ENCODE measurements at places on chromosomes 6 and 20. TPM values are rescaled to one million over a fixed set of nuclear protein-coding genes. Genes with fewer than 3 reads are reported as not detected.

DNA sequence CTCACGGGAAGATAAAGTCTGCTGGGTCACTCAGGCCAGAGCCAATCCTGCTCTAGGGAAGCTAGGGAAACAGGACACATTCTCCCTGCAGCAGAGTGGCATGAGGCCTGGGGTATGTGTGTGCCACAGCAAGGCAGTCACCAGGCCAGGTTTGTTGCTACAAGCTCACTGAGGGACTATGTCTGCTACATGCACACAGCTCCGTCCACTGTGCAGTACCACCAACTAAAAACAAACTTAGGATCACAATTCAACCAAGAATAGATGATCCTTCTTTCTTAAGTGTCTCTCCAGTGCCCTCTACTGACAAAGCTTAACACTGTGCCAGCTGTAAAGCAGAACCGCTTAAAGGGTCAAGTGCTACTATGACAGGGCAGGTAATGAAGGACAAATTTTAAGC is 192.5 kb downstream of the PTPRK start:
- DNase-seq, result no peak

DNA sequence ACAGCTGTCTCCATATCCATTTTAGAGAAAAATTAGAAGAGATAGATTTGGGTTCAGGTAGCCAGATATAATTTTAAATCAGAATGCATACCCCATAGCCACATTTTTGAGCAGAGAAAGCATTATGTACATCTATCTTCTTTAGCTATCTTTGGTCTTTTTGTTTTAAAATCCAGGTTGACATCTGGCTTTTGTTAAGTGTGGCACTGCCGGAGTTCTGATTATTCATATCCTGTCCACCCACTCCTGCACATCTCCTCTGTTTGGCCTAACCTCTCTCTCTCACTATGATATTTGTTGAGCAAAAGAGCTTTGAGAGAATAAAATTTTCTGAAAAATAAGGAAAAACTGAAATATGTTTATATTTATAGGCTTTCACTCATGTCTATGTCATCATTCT is 189.7 kb downstream of the PACRG start:
- DNase-seq, result no peak

DNA sequence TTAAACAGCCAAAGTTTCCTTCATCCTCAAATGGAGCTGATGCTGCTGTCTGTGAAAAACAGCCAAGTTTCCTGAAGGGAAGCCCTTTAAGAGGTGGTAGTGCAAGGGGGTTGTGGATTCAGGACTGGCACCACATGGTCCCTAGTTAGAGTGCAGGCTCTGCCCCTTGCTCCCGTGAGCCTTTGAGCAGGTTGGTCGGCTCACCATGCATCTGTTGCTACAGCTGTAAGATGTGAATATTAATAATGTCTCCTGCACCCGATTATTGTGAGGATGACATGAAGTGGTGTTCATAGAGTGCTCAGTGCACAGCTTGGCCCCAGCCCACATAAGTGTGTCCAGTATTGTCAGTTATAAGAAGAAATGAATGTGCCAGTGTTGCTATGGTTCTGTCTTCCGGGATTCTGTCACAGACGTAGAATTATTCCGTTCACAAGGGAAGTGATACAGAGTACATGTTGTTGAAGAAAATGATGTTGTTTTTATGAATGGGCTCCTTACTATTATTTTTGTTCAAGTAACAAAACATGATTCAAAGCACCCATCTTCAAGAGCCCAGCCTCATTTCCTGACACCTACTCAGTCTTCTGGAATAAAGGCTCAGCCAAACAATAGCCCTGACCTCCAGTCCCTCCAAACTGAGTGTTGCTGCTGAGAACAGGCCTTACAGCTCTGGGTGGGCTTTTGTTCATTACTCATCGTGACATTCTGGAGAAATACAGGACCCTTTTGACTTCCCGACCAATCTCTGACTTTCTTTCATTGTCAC is 2.9 kb upstream of the PKIG start:
- no peak for DNase-seq

- DNase-seq, result no peak
These were observed 686 bp downstream of the TMEM170B start for GRCh38 chr6:11538052-11538818.

DNA sequence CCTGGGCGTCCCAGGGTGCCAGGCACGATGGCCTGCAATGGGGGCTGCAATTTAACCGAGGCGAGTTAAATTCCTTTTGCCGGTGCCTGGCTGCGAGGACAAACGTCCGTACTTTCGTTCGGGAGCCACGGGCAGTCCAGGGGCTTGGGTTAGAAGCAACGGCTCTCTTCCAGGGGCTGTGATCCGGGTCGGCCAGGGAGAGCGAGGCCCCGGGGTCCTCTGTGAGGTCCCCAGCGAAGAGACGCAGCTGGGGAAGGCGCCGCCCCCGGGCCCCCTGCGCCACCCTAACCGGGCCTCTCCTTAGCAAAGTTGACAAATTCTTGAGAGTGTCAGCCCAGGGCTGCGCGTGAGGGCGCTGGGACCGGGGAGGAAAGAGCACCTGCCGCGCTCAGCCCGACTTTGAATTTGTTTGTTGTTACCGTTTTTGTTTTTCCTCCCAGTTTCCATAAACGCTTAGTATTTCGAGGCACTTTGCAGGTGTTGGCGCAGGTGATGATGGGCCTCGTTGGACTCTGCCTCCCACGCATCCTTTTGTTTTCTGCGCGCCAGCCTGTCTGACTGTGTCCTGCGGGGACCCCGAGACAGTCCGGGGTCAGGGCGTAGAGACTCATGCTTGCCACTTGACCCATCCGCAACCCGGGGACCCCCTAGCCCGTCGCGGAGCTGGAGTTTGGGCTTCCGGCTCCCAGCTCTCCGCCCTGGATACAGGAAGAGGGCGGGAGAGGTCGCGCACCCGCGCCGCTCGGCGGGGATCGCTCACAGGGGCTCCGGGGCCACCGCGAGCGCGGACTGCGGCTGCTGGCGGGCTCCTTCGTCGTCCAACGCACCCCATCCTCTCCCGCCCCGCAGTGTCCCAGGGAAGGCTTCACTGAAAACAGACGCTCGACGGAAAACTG is 5.8 kb downstream of the OLIG3 start:
- DNase-seq, result no peak

- DNase-seq, result no peak
These were observed 112.5 kb downstream of the GMDS start for GRCh38 chr6:2132916-2133315.

Gene TRPC4AP
- polyA plus RNA-seq, result 111 TPM

DNA sequence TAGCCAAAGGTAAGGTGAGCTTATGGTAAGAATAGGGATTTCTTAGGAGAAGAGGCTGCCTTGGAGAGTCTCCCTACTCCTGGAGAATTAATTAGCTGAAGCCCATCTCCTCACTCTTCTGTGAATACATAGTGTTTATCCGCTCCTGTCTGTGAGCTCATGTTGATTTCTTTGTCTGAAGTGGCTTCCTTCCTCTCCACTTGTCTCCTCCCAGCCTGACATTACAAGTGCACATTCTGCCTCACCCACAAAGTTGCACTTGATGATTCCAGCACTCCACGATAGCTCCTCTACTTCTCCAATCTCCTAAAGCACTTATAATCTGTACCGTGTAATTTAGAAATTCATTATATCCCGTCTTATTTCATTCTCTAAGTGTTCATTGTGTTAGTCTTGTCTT is 287.2 kb downstream of the QKI start:
- DNase-seq, result no peak

- peak; percentile 65 for DNase-seq
These were observed 84.3 kb upstream of the RALY start for GRCh38 chr20:33909331-33909921.

Gene PLAGL1
- polyA plus RNA-seq, result 32.7 TPM

DNA sequence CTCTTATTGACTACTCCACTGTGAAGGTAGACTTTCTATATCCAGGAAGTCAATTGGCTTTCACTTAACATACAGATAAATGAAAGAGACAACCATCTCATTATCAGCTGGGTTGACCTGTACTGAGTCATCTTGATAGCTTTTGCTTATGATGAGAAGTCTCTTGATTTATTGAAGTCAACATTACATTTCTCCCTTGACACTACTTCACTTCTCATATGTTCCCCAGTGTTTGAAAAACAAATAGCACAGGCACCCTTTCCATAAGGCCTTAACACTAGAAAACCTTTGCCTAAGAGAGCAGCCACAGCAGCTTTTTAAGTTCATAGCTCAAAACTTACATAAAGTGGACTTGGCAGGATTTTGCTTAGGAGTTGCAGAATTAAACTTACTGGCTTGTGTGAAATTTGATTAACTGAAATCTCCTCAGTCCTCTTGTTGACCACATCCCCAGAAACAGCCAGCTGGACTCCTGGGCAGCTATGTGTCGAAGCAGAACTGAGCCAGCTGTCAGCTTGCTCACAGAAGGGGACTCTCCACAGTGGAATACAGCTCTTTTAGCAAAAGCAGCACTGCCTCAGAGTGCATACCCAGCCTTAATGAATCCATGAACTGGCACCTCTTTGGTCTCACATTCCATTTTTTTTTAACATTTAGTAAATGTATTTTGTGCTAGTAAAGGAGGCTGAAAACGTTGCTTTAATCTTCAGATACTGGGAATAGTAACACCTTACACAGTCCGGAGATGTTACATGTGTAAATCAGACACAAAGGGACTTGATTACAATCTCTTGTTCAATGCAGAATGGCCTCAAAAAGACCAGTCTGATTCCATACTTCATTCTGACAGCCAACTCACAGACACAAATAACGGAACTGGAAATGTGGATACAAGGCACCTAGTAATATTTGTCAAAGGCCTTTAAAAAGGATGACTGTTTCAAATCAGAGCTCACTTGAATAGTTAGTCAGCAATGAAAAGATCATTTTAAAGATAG is 1532.7 kb downstream of the HACE1 start:
- DNase-seq, result no peak

- DNase-seq, result no peak
These were observed 124.0 kb downstream of the PXDC1 start for GRCh38 chr6:3627501-3627900.

Gene GPX5
- polyA plus RNA-seq, result not detected

GRCh38 chr6:151059612-151060095 is 180.1 kb upstream of the AKAP12 start:
- DNase-seq, result no peak

GRCh38 chr20:61166324-61166723 is 85.7 kb upstream of the CDH4 start:
- DNase-seq, result no peak

DNA sequence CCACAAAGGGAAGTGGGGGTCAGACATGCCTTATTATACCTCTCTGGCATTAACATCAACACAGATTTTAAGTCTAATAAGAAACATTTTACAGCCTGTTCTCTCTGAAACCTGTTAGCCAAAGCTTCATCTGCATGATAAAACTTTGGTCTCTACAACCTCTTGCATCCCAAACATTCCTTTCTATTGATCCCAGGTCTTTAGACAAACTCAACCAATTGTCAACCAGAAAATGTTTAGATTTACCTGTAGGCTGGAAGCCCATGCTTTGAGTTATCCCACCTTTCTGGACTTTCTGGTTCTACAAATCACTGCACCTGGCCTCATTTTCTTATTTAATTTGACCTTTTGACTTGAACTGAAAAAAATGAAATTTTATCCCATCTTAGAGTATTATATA is 20.8 kb downstream of the MCM8 start:
- no peak for DNase-seq

DNA sequence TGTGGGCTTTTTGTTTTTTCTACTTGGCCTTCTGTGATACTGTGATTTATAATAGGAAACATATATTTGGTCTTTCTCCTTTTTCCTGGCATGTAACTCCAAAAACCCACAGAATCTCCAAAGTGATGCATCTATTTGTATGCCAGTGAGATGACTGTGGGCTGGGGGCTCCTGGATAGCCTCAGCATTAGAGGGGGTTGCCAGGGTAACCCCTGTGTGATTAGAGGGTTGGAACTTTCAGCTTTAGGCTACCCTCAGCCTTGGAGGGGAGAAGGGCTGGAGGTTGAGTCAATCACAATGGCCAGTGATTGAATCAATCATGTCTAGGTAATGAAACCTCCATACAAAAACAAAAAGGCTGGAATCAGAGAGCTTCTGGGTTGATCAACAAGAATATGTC is 10.6 kb upstream of the SFT2D1 start:
- no peak for DNase-seq

DNA sequence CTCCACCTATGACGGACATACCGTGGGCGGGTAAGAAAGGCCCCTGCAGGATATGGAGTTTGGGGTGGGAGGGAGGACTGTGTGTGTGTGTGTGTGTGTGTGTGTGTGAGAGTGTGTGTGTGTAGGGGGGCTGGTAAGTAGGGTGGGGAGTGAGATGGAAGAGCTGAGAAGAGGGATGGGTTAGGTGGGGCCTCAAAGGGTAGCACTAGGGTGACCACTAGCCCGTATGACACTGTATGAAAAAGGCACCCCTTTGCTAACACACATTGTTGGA is 7.1 kb downstream of the DDR1 start:
- no peak for DNase-seq

GRCh38 chr6:114195631-114196403 is 147.0 kb downstream of the HS3ST5 start:
- DNase-seq, result no peak

DNA sequence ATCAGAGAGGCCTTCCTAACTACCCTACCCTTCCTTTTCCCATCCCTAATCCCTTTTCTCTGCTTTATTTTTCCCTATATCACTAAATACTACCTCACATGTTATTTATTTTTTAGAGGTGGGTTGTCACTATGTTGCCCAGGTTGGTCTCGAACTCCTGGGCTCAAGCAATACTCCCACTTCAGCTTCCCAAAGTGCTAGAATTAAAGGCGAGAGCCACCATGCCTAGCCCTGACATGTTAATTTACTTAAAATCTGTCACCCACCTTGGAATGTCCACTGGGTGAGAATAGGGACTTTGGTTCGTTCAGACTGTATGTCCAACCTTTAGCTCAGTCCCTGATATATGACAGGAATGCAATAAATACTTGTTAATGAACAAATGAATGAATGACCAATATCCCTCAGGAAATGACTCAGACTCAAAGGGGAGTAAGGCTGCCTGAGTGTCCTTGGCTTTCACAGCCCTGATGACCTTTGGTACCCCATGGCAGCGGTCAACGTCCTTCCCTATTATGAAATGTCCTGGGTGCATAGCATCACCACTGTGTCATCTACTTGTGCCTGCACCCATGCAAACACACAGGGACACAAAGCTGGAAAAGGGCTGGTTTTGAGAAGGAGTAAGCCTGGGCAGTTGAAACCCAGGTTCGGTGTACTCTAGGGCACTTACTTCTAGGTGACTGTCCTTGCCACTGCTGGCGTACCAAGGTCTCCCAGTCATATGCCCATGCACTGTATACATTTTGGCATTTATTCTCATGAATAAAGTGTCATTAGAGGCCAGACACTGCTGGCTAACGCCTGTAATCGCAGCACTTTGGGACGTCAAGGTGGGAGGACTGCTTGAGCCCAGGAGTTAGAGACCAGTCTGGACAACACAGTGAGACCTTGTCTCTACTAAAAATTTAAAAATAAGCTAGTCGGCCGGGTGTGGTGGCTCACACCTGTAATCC is 26.5 kb downstream of the BCL2L1 start:
- DNase-seq, result peak; percentile 70

DNA sequence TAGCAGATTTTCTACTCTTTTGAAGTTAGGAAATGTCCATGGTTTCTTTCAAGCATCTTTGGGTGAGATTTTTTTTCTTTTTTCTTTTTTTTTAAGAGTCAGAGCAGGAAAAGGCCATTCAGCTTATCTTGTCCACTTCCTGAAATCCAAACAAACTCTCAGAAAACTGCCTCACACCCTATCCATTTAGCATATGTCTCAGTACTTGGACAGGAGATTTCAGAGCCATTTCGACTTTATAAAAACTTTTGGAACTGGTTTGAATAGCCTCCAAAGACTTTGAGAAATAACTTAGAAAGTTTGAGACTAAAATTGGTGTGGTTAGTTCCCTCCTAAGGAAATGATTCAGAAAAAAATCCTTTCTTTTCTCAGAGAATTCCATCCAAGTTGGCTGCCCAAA is 125.1 kb downstream of the MYLK4 start:
- no peak for DNase-seq
